ENCODE measurements at places on chromosomes 2 and 18.

- DNase-seq = no peak
Measured at GRCh38 chr2:192969055-192969454, 774.3 kb upstream of the TMEFF2 start.

GRCh38 chr2:40242315-40242714 is 209.6 kb downstream of the SLC8A1 start:
- DNase-seq = peak; percentile 93

- DNase-seq = no peak
Measured at GRCh38 chr2:188629753-188630527, 338.3 kb downstream of the GULP1 start.

GRCh38 chr2:24085200-24085489 is 511 bp upstream of the TP53I3 start:
- no peak for DNase-seq
